ENCODE measurements at places on chromosomes 12 and 14.
A peak's percentile ranks its signal among the peaks of the same experiment; 100 is the strongest.

GRCh38 chr12:113874999-113875561 lies 91.0 kb downstream of the RBM19 start:
- peaks cover 9% of the 10 kb centered on the region for H3K4me1 ChIP-seq
- no peak overlapping the region for H3K27ac ChIP-seq
- peaks cover 16% of the 10 kb centered on the region for H3K36me3 ChIP-seq
- DNase-seq, result no peak
- no peak overlapping the region for H3K4me3 ChIP-seq

DNA sequence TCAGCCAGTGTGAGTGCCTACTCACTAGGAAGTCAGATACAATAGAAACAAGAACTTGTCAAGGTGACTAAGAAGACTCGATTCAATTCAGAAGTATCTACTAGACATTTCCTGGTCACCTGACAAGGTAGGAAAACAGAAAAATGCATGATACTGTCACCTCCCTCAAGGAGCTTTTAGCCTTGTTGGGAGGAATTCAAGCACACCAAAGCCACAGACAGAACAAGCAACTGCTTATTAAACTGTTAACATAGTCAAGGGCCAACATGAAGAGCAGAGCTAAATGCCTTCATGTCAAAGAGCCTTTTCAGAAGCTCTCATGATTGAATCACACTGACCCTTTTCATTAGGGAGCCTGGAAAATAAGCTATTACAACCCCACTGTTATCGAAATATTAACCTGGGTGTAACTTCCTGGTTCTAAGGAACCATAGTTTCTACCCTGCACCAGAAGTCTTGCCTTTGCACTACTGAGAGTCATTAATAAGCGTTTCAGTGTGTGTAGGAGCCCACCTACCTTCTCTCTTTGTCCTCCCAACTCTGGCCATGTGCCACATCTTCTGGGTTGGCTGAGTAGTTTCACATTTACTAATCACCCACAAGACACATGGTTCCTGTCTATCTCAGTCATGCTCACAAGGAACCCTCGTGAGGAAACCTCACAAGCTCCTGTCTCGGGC lies 31.0 kb upstream of the LGALS3 start:
- DNase-seq, result no peak
- peak overlapping the region; percentile 97 for H3K27ac ChIP-seq
- peaks cover 41% of the 10 kb centered on the region for H3K4me1 ChIP-seq
- no peaks in the 10 kb centered on the region for H3K27me3 ChIP-seq

GRCh38 chr14:104800015-104800770 lies 708 bp upstream of the ZBTB42 start:
- no peak for DNase-seq
- H3K27ac ChIP-seq, result peak overlapping the region; percentile 88
- peaks cover 19% of the 10 kb centered on the region for H3K4me1 ChIP-seq
- peak overlapping the region; percentile 86 for H3K4me3 ChIP-seq
- H3K36me3 ChIP-seq, result no peaks in the 10 kb centered on the region

GRCh38 chr14:20341646-20342045 lies 1.8 kb upstream of the PARP2 start:
- no peak for DNase-seq
- peaks cover 9% of the 10 kb centered on the region for H3K27me3 ChIP-seq
- H3K36me3 ChIP-seq, result peaks cover 15% of the 10 kb centered on the region
- H3K27ac ChIP-seq, result peak overlapping the region; percentile 98

DNA sequence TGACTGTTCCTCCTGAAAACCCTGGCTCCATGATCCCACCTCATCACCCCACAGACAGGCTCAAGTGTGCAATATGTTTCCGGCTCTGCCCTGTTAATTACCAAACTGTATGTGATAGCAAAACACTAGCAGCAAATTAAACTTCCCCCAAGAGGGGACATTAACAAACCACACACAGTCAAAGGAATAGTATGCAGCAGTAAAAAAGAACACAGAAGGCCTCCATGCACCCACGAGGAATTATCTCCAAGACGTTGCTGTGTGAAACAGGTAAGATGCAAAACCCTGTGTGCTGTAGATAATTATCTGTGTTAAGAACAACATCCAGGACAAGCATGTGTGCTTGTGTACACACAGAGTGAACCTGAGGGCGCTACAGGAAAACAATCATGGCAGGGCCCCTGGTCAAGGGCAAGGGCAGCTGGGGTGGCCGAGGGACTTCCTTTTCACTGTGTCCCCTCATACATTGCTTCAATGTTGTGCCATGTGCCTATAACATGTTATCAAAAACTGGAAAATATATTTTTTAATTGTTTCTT lies 35.8 kb downstream of the ITPK1 start:
- H3K4me3 ChIP-seq, result no peak overlapping the region
- no peak for DNase-seq
- H3K27ac ChIP-seq, result no peak overlapping the region
- H3K4me1 ChIP-seq, result peaks cover 28% of the 10 kb centered on the region

DNA sequence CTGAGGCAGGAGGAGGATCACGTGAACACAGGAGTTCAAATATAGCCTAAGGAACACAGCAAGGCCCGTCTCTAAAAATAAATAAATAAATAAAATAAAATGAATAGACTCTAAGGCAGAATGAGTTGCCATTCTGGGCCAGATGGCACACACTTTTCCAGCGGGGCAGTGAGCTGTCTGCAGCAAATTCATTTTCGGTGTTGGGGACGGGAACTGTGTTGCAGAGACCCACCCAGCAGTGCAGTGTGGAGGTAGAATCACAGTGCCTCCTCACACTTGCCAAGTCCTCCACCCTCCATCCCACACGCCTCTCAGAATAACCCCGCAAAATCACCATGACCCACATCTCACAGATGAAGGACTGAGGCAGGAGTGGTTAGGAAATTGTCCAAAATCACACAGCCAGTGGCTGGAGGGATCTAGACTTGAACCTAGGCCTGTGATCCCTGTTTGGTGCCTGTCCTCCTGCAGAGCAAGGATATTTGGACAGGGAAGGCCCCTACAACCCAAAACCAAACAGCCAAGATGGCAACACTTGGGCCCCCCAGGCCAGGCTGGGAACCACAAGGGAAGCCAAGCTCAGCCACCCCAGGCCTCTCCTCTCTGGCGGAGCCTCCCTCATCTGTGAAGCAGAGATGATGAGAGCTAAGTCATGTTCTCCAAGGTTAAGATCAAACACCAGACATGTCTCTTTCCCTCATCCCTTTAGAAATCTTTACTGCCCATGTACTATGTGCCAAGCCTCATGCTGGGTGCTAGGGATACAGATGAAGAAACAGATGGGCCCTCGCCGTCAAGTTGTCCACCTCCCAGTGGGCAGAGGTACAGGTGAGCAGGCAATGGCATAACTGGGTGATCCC lies 152.7 kb downstream of the DPF3 start:
- peaks cover 19% of the 10 kb centered on the region for H3K4me1 ChIP-seq
- peak; percentile 53 for DNase-seq
- H3K27ac ChIP-seq, result no peak overlapping the region
- H3K4me3 ChIP-seq, result no peak overlapping the region

- DNase-seq, result no peak
- H3K4me3 ChIP-seq, result no peak overlapping the region
- no peak overlapping the region for H3K27ac ChIP-seq
- H3K36me3 ChIP-seq, result no peaks in the 10 kb centered on the region
- H3K4me1 ChIP-seq, result no peaks in the 10 kb centered on the region
These were observed 26.1 kb upstream of the ANP32D start for GRCh38 chr12:48446161-48446776.

GRCh38 chr12:113301811-113302210 lies 33.1 kb downstream of the SLC8B1 start:
- H3K36me3 ChIP-seq, result peaks cover 19% of the 10 kb centered on the region
- no peak for DNase-seq
- no peak overlapping the region for H3K27ac ChIP-seq
- H3K27me3 ChIP-seq, result no peaks in the 10 kb centered on the region
- no peak overlapping the region for H3K4me3 ChIP-seq

DNA sequence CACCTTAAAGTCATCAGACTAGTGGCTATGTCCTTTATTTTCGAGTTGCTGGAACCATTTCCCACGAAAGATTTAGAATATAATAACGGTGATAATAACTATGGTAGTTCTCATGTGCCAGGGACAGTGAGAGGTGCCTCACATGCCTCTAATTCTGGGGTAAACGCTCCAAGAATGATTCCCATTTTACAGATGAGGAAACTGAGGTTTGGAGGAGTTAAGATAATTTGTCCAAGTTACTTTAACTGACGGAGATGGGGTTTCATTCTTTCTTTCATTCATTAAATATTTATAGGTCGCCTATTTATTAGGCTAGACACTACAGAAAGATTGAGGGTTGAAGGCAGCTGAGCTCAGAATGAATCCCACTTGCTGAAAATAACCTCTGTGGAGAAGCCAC lies 30.7 kb upstream of the FOS start:
- H3K4me3 ChIP-seq, result no peak overlapping the region
- peaks cover 14% of the 10 kb centered on the region for H3K4me1 ChIP-seq
- no peak for DNase-seq
- H3K36me3 ChIP-seq, result no peaks in the 10 kb centered on the region
- no peak overlapping the region for H3K27ac ChIP-seq

GRCh38 chr12:101078536-101079285 lies 131.3 kb downstream of the SLC5A8 start:
- no peak overlapping the region for H3K27ac ChIP-seq
- DNase-seq, result no peak
- no peaks in the 10 kb centered on the region for H3K27me3 ChIP-seq
- H3K4me1 ChIP-seq, result no peaks in the 10 kb centered on the region

GRCh38 chr14:68094158-68094557 lies 274.6 kb downstream of the RAD51B start:
- peaks cover 10% of the 10 kb centered on the region for H3K4me1 ChIP-seq
- no peak for DNase-seq
- H3K36me3 ChIP-seq, result peaks cover 10% of the 10 kb centered on the region
- no peaks in the 10 kb centered on the region for H3K27me3 ChIP-seq

DNA sequence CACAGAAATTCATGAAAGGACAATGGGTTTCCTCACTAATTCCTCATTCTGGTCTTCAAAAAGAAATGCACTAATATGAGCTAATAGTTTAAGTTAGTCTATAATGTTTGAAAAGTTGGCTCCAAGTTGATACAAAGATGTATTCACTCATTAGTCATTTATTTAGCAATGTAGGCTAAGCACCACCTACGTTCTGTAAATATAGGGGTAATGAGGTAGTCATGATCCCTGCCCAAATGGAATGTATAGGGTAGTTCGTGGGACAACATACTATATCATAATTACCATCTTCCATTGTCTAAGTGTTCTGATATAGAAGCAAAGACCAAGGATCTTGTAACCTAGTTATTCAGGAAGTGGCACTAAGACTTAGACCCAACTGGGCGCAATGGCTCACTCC lies 86.5 kb downstream of the DIO2 start:
- no peaks in the 10 kb centered on the region for H3K27me3 ChIP-seq
- H3K27ac ChIP-seq, result no peak overlapping the region
- no peaks in the 10 kb centered on the region for H3K36me3 ChIP-seq
- no peaks in the 10 kb centered on the region for H3K4me1 ChIP-seq

DNA sequence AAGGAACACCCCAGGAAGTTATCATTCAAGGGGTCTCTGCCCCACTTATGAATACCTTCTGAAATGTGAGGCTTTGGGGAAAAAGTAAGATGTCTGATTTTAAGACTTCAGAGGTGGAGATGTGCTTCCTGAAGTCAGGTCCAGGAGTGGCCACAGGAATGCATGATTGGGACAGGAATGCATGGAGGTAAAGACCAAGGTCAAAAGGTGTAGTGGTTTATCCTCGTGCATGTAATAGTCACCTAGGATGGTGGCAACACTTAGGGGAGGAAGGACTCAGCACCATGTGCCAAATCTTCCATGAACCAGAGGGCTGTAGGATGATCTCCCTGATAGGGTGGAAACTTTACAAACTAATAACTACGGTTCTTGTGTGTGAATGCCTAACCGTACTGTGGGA lies 217.3 kb downstream of the C12orf75 start:
- no peak for DNase-seq
- no peak overlapping the region for H3K27ac ChIP-seq
- no peaks in the 10 kb centered on the region for H3K36me3 ChIP-seq
- peaks cover under 1% of the 10 kb centered on the region for H3K27me3 ChIP-seq
- H3K4me1 ChIP-seq, result no peaks in the 10 kb centered on the region

DNA sequence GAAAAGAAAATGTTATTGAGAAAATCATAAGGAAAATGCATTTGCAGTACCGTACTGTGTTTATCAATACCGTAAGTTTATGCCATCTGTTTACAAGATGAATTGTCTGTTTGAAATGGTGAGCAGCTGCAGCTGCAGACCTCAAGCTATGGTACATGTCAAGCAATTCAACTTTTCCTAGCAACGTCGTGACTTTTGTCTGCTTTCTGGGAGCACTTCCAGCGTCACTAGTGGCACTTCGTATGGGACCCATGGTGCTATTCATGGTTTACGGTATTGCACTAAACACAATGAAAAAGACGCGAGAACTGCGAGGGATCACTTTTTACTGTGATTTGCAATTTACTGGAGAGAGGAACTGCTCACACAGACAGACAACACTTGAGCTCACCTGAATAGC lies 160.8 kb downstream of the UNC79 start:
- peaks cover 5% of the 10 kb centered on the region for H3K27me3 ChIP-seq
- no peaks in the 10 kb centered on the region for H3K36me3 ChIP-seq
- no peak for DNase-seq
- H3K4me1 ChIP-seq, result no peaks in the 10 kb centered on the region

- H3K36me3 ChIP-seq, result peaks cover 13% of the 10 kb centered on the region
- DNase-seq, result no peak
- H3K4me3 ChIP-seq, result no peak overlapping the region
- no peaks in the 10 kb centered on the region for H3K27me3 ChIP-seq
- no peaks in the 10 kb centered on the region for H3K4me1 ChIP-seq
- H3K27ac ChIP-seq, result no peak overlapping the region
These were observed 10.5 kb downstream of the NPC2 start for GRCh38 chr14:74482571-74482970.

DNA sequence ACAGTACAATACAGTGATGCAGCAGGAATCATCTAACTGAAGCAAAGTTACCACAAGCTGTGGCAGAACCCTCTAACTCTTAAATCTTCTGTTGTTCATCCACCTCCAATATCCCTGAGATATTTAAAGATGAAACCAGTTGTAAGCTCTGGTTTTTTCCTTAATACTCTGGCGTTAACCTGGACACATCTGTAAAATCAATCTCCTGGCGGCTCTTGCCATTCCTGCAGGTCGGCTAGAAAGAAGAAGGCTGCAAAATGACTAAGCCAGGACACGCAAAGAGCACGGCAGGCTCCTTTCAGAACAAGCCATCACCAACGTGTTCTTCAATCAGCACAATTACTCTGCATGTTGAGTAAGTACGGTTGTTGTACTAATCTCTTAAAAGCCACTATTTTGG lies 309.3 kb downstream of the MED13L start:
- H3K4me1 ChIP-seq, result peaks cover 4% of the 10 kb centered on the region
- H3K4me3 ChIP-seq, result no peak overlapping the region
- no peaks in the 10 kb centered on the region for H3K27me3 ChIP-seq
- DNase-seq, result no peak

DNA sequence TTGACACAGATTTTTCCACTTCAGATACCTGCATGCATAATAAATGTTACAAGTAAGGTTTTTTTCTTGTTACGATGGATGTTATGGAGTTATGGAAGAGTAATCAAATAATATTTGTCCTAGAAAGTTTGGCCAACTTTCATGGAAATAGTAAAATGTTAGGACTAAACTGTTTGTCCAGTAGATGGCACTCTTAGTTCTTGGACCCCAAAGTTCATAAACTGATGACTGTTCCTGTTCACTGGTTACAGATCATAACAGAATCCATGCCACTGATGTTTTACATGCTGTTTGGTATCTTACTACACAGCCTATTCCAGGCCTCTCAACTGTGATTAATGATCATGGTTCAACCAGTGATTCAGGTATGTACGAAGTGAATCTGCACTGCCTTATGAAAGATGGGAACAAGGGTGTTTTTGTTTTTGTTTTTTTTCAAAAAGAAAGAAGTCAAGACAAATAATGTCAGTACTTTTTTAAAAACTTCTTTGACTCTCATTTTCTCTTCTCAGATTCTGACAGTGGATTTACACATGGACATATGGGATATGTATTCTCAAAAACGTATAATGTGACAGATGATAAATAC lies 48.8 kb upstream of the SLCO1C1 start:
- H3K4me1 ChIP-seq, result no peaks in the 10 kb centered on the region
- DNase-seq, result no peak
- H3K27ac ChIP-seq, result no peak overlapping the region
- H3K27me3 ChIP-seq, result no peaks in the 10 kb centered on the region
